ENCODE measurements at places on chromosomes 3 and 15.

DNA sequence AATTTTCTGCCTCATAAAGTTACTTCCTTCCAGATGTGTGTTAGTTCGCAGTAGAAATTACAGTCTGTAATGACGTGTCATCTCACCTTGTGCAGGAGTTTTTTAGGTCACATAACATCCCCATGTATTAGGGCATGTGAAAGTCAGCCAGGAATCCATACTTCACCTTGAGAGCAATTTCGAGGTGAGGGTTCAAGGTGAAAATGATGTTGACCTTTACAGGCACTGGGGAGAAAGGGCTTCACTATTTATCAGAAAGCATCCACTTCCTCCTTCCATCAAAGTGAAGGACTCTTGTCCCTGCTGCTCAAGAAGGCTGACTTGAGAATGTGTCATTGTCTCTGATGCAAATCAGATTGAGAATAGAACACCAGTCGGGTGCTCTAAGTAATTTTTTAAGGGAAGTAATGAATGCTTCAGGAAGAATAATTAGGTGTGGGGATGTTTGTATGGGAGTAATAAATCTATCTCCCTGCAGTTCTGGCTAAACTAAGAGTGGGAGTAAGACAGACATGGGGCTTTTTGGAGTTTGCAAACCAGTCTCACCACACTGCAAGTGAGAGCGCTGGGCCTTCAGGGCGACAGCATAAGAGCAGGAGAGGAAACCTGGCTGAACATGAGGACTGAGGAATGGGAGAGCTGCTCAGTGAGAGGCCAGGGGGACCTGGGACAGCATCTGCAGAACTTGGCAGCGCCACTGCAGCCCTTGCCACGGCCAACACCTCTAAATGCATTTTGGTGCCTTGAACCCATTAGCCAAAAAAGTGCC, 85.9 kb upstream of the IL12A start:
- DNase-seq, result no peak

DNA sequence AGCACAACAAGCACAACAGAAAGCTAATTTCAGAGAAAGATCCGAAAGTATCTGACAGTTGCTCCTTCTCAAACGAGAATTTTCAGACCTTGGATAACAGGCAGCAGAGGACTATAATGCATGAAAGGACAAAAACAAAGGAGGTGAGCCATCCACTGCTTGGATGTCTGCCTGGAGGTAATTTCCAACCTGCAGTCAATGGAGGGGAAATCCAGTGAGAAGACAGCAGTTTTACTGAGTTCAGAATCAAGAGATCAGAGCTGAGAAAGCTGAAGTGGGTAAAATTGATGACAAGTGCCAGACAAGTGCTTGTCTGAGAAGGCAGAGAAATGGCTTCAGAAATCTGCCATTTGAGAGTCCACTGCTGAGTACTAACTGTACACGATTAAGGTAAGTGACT, 22.1 kb downstream of the UBE3A start:
- no peak for DNase-seq

DNA sequence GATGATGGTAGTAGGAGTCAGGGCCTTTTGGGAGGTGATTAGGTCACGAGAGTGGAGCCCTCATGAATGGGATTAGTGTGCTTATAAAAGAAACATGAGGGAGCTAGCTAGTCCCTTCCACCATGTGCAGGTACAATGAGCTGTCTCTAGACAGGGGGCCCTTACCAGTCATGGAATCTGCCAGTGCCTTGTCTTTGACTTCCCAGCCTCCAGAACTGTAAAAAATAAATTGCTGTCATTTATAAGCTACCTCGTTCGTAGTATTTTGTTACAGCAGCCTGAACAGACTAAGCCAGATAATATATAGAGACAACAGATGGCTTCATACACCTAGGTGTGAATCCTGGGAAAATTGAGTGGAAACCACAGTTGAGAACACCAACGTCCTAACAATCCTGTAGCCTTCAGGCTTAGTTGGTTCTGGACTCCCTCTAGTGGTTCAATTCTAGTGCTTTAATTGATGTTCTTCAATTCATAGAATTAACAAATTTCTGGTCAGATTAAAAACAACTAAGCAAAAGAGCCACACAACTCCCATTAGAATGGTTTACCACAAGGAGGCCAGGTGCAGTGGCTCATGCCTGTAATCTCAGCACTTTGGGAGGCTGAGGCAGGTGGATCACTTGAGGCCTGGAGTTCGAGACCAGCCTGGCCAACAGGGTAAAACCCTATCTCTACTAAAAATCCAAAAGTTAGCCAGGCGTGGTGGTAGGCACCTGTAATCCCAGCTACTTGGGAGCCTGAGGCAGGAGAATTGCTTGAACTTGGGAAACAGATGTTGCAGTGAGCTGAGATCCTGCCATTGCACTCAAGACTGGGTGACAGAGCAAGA, 21.3 kb upstream of the GATM start:
- DNase-seq, result no peak

GRCh38 chr3:21621181-21621651, 129.8 kb downstream of the ZNF385D start:
- no peak for DNase-seq

GRCh38 chr3:131401978-131402377, 20.4 kb downstream of the NUDT16 start:
- DNase-seq, result no peak

GRCh38 chr15:101255615-101256241, 3.9 kb upstream of the CHSY1 start:
- DNase-seq, result no peak

- no peak for DNase-seq
These were observed 10.9 kb downstream of the PLCD1 start for GRCh38 chr3:38018296-38019266.

GRCh38 chr15:46723308-46723707, 994.0 kb upstream of the SEMA6D start:
- DNase-seq, result no peak

DNA sequence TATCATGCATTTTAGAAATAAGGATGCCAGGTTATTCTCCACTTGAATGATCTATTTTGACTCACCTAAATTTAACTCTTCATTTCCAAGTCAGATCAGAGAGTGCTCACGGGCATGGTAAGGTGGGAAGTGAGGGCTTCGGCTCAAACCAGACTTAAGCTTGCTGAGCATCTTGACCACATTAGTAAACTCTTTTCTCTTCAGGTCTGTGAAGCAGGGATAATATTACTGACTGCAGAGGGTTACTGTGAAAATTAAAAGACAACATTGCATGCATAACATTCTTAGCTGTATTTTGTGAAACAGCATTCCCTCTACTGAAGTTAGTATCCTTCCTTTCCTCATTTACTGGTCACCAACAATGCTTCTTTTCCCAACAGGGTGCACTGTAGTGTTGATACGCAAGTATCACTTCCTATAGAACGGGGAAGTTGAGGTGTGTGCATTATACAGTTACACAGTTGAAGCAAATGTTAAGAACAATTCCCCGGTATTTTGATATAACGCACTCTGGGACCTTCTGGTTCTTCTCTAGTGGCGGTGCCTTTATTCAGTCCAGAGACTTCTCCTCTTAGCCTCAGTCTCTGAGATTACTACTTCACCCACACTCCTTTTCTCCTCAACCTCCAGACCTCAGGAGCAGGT, 74.1 kb upstream of the MNS1 start:
- DNase-seq, result no peak

Data from stimulated activated naive CD4-positive, alpha-beta T cell treated with Interleukin-2 at 50 U/mL for 16 hours (primary cell).